ENCODE measurements at places on chromosomes 1 and 21. TPM values are rescaled to one million over a fixed set of nuclear protein-coding genes. Genes with fewer than 3 reads are reported as not detected.
A peak's percentile ranks its signal among the peaks of the same experiment; 100 is the strongest.

- peaks cover 18% of the 10 kb centered on the region for H3K4me1 ChIP-seq
- H3K27me3 ChIP-seq = no peaks in the 10 kb centered on the region
- H3K4me3 ChIP-seq = no peak overlapping the region
- no peak for DNase-seq
Observed at GRCh38 chr1:193435781-193436180, 249.4 kb upstream of the B3GALT2 start.

The PSMD4 gene
- total RNA-seq = 212 TPM

The AADACL4 gene
- total RNA-seq = not detected

DNA sequence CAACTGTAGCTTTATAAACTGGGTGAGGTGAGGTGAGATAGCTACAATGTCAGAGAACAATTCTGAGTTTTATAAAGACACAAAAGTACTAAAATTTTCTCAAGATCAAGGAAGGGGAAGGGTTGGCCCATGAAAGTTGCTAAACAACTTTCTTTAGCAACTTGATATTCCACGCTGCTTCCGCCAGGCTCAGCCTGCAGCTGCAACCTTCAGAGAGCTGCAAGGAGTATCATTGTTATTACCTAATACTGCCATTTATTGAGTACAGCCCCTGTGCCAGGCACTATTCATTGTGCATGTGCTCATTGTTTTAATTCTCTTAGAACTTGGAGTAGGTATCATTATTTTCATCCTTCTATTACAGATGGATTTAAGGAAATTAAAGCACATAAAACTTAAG lies 34.1 kb upstream of the SUCO start:
- H3K36me3 ChIP-seq = no peaks in the 10 kb centered on the region
- DNase-seq = no peak
- H3K4me1 ChIP-seq = no peaks in the 10 kb centered on the region

DNA sequence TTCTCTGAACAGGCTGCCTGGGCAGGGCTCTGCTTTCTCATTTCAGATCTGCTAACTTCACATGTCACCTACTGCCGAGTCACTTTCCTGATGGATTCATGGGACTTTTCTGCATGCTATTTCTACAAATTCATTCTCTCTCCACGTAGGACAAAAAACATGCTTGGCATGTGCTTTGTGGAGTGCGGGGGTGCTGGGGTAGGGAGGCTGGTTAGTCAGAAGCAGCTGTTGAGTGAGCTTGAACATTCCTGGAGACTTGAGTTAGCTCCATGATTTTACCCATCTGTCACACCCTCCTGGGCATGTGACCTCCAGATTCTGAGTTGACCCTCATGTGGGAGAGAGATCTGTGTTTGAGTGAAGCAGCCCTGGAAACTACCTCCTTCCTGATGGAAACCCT lies 71.4 kb downstream of the UCK2 start:
- no peak for DNase-seq
- H3K4me1 ChIP-seq = peaks cover 11% of the 10 kb centered on the region
- H3K27me3 ChIP-seq = no peaks in the 10 kb centered on the region
- peaks cover 56% of the 10 kb centered on the region for H3K36me3 ChIP-seq

The RHOU gene
- total RNA-seq = 0.57 TPM

DNA sequence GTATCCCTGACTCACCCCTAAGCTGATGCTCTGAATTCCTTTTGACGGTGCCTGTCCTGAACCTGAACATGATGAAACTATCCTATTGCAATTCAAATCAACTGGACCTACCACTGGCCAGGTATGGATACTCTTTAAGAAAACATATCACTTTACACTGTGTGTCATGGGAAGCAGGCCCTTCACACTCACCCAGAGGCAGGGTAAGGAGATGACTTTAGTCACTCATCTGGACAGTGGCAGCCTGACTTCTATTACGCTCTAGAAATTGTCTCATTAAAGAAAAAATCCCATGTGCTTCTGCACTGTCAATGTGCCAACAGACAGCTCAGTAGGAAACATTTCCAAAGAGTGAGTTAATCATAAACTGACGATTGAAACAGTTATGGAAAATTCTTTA lies 94.3 kb downstream of the VAV3 start:
- peaks cover 4% of the 10 kb centered on the region for H3K4me1 ChIP-seq
- H3K27ac ChIP-seq = no peak overlapping the region
- no peaks in the 10 kb centered on the region for H3K27me3 ChIP-seq
- no peak overlapping the region for H3K4me3 ChIP-seq
- peaks cover 5% of the 10 kb centered on the region for H3K36me3 ChIP-seq
- no peak for DNase-seq

The LCE2C gene
- not detected for total RNA-seq

DNA sequence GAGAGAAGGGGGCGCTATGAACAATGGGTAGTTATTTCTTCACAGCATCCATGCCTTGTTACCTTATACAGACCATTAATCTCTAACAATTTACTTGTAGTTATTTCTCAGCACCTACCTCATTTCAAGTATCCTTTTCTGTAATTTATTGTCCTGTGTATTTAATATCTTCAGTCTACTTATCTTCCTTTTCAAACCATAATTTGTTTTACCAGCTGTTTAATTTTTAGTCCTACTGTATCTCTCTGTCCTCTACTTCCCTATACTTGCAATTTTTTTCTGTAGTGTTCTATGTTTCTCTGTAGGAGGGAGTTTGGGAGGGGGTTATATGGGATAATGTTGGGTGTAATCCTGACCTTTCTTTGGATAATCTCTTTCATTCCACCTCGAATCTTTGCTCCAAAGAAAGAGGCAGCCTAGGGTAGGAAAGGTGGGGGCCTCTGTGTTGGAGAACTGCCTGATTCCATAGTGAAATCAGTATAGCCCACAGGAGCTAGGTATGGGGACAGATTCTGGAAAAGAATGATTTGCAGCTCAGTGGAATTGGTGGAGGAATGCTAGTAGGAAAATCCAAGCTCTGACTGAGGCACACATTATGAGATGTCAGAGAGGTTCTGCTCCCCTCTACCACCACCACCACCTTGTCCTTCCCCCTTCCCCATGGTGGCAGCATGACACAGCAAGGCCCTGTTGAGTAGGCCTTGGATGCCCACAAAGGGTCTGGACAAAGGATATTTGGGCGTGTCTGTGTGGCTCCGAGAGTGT lies 642 bp downstream of the MLLT11 start:
- peak overlapping the region; percentile 21 for H3K27ac ChIP-seq
- peak overlapping the region; percentile 98 for H3K4me3 ChIP-seq
- H3K4me1 ChIP-seq = peaks cover 43% of the 10 kb centered on the region
- H3K27me3 ChIP-seq = no peaks in the 10 kb centered on the region
- peaks cover 33% of the 10 kb centered on the region for H3K36me3 ChIP-seq

DNA sequence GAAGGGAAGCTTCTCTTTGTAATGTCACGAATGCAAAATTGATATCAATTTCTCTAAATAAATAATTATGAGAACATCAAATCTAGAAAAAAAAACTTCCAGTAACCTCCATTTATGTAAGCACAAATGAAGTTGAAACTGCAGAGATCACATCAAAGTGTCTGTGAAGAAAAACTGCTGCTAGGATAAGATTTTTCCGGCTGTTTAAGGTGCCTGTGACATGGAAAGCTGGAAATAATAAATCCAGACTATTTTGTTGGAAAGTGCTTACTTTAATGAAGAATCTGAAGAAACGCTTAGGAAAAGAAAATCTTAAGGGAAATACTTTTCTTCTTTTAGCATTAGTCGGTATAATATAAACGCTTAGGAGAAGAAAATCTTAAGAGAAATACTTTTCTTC lies 57.0 kb downstream of the CHRM3 start:
- DNase-seq = no peak
- no peak overlapping the region for H3K27ac ChIP-seq
- H3K4me1 ChIP-seq = no peaks in the 10 kb centered on the region
- no peak overlapping the region for H3K4me3 ChIP-seq
- H3K27me3 ChIP-seq = peaks cover 2% of the 10 kb centered on the region
- no peaks in the 10 kb centered on the region for H3K36me3 ChIP-seq

- no peak for DNase-seq
- no peaks in the 10 kb centered on the region for H3K27me3 ChIP-seq
- no peaks in the 10 kb centered on the region for H3K4me1 ChIP-seq
Observed at GRCh38 chr1:195899762-195900352, 708.4 kb downstream of the KCNT2 start.

DNA sequence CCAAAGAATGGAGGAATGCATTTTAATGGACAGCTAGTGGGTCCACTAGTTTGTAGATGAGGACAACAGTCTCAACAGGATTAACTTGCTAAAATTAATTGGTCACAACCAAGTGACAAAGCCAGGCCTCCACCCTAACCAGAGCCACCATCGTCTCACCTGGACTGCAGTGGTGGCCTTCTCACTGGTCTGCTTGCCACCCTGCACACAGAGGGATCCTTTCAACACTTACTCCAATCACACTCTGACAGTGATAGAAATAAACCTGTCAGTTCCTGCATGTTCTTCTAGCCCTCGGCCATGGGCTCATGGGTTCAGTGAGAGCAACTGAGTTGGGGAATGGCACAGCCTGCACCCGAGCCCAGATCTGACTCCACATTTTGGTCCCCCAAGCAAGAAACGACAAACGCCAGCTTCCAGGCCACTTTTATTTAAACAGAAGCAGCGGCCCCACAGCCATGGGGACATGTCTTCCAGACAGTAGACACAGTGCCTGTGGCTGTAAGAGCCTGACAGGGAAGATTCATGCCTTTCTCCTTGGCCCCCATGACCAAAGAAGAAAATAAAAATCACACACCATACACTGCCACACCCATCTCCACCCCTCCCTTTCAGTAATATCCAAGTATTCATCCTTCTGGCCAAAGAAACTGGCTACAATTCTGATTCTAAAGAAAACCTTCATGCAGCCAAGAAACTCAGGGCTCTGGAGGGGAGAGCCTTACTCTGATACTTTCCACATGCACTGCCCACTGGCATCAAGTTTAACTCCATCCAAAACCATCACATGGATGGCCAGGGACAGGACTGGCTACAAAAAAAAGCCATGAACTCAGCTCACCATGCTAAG lies 37.6 kb downstream of the DHCR24 start:
- DNase-seq = no peak
- H3K36me3 ChIP-seq = peaks cover 45% of the 10 kb centered on the region
- no peak overlapping the region for H3K4me3 ChIP-seq
- no peak overlapping the region for H3K27ac ChIP-seq

- H3K4me1 ChIP-seq = no peaks in the 10 kb centered on the region
- H3K27ac ChIP-seq = no peak within 1 kb of the TSS
- no peak within 1 kb of the TSS for H3K4me3 ChIP-seq
- DNase-seq = no peak
- no peaks in the 10 kb centered on the region for H3K36me3 ChIP-seq
- peaks cover 11% of the 10 kb centered on the region for H3K27me3 ChIP-seq
Observed at GRCh38 chr1:154191990-154192461, at the start of gene TPM3. TSS of gene TPM3 (minus strand) at chr1:154192100. CDS start at chr1:154192018, 82 bp downstream.

DNA sequence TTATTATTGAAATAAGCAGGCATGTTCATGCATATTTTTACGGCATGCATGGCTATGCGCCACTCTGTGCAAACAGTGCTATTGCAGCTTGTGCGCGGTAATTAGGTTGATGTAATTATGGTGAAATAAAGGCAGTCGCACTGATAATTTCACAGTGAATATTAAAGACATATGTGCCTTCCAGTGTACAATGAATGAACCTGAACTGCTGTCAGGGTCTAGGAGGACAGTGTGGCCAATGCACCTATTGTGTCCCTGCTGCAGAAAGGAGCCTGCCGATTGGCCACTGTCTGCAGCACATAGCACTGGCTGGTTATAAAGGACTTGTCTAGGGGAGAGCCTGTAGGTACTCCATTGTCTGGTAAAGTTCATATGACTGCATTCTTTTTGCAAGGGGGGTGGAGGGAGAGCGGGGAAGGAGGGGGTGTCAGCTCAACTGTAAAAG lies 340.4 kb downstream of the USP25 start:
- H3K27me3 ChIP-seq = peaks cover 2% of the 10 kb centered on the region
- H3K36me3 ChIP-seq = no peaks in the 10 kb centered on the region
- H3K27ac ChIP-seq = no peak overlapping the region
- H3K4me3 ChIP-seq = no peak overlapping the region
- H3K4me1 ChIP-seq = no peaks in the 10 kb centered on the region

The GPR161 gene
- 0.97 TPM for total RNA-seq

DNA sequence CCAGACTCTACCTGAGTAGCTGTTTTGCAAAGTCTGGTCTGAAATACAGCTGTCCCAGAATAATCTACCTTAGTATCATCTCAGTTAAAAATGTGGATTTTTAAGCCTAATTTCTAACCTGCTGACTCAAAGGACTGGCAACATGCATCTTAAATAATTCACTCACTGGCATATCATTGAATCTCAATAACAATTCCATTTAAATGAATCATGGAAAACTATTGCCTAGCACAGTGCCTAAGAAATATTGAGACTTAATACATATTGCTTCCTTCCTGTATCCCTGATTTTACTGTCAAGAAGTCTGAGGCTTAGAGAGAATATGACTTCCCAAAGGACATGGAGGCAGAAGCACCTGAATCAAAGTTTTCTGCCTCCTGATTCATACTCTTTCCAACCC lies 3.1 kb downstream of the CCDC190 start:
- no peaks in the 10 kb centered on the region for H3K4me1 ChIP-seq
- peaks cover 10% of the 10 kb centered on the region for H3K27me3 ChIP-seq
- no peak overlapping the region for H3K27ac ChIP-seq
- no peaks in the 10 kb centered on the region for H3K36me3 ChIP-seq
- no peak overlapping the region for H3K4me3 ChIP-seq

DNA sequence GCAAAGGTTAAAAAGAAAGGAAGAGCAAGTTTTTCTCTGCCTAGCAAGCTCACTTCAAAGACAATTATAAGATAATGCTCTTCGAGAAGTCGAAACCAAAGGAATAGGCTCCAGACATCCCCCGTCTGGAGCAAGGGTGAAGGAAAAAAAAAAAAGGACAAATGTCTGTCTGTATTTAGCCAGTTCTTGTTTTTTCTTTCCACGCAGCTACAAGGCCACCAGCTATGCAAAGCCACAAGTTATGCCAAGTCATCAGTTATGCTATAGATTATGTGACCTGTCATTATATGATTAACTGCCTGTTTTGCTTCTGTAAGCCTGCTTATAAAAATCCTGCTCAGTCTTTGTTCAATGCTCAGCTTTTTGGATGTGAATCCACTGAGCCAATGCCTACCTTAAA lies 2.4 kb upstream of the THEM5 start:
- peaks cover 9% of the 10 kb centered on the region for H3K36me3 ChIP-seq
- no peak overlapping the region for H3K27ac ChIP-seq
- H3K4me1 ChIP-seq = peaks cover 3% of the 10 kb centered on the region
- no peak for DNase-seq

DNA sequence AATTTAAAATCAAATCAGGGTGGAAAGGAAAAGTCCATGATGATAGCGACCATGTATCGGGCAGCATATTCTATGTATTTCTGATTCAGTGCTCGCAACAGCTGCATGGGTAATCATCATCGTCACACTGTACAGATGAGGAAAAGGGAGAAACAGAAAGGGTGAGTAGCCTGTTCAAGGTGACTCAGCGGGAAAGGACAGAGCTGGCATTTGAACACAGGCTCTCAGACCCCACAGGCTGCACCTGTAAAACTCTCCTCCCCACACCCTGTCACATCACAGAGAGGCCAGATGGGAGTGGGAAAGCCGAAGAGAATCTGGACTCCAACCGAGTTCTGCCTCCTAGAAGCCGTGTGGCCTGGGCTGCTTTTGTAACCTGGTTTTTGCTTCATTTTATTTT lies 14.0 kb downstream of the RUNX1 start:
- peaks cover 92% of the 10 kb centered on the region for H3K4me1 ChIP-seq
- peaks cover 4% of the 10 kb centered on the region for H3K36me3 ChIP-seq
- DNase-seq = peak; percentile 41
- no peak overlapping the region for H3K4me3 ChIP-seq
